Aorta (tissue), 5 donors: ENCODE measurements at places on chromosomes 1 and 21. TPM values are rescaled to one million over a fixed set of nuclear protein-coding genes. Genes with fewer than 3 reads are reported as not detected.

Gene ZNF692
- total RNA-seq = 20.7 TPM

Gene CDC14A
- total RNA-seq = 8.3 TPM

Gene RGS13
- total RNA-seq = 0.71 TPM

Gene BNIPL
- total RNA-seq = 0.29 TPM

Gene MTR
- 59.5 TPM for total RNA-seq

Gene BMP8A
- total RNA-seq = not detected

Gene TFB2M
- 5.6 TPM for total RNA-seq

Gene GPR52
- total RNA-seq = 3.4 TPM

Gene MTARC2
- 33.9 TPM for total RNA-seq

Gene UTS2
- 0.27 TPM for total RNA-seq

Gene TEX38
- not detected for total RNA-seq

Gene GPR37L1
- 0.06 TPM for total RNA-seq

Gene NCF2
- 17.0 TPM for total RNA-seq

Gene GREM2
- total RNA-seq = 5.1 TPM

Gene GJA5
- 59.1 TPM for total RNA-seq

Gene RPE65
- not detected for total RNA-seq

Gene FCRL6
- 1.7 TPM for total RNA-seq

Gene GNG4
- total RNA-seq = 0.69 TPM

Gene PROK1
- total RNA-seq = 0.27 TPM

Gene GBP5
- 7.9 TPM for total RNA-seq
